ENCODE measurements at places on chromosomes 7 and 10.

DNA sequence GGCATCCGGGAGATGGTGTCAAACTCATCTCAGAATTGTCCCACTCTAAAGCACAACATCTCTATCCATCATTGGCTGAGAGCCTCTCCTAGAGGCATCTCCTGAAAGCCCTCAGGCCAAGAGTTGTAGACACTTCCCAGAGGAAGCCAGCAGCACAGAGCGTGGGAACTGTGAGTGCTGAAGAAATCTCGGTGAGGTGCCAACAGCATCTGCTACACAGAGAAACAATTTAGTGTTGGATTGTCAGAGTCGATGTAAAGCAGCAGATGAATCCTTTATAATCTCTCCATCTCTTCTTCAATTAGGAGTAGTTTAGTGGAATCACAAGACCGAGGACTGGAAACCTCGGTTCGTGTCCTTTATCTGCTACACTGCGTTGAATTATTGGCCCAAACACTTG, 172.2 kb downstream of the C7orf25 start:
- DNase-seq = no peak

- DNase-seq = no peak
These were observed 4.2 kb downstream of the ELN start for GRCh38 chr7:74032191-74032490.

DNA sequence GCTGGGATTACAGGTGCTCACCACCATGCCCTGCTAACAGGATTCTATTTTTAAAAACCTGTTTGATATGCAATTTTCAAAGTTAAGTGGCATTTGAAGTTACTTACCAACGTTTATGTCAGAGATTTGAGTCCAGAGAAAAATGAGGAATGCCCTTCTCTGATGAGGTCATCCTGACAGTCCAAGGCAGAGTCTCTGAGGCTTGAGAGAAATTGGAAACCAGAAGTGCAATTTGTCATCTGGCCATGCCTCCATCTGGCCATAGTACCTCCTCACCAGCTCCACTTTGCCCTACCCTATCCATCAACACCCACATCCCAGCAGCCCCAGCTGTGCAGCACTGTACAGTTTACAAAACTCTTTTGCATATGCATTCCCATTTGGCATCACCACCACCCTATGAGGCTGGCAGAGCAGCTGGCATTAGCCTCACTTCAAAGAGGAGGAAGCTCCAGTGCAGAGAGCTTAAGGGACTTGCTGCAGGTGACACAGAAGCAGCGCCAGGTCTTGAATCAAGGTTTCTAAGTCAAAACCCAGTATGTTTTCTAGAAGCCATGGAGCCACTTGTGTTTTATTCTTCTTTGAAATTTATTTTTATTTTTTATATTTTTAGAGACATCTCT, 54.5 kb upstream of the PDZD8 start:
- DNase-seq = no peak

- no peak for DNase-seq
These were observed 163.1 kb downstream of the AUTS2 start for GRCh38 chr7:69761290-69761922.

GRCh38 chr7:27751888-27752660, 12.1 kb downstream of the TAX1BP1 start:
- DNase-seq = no peak

DNA sequence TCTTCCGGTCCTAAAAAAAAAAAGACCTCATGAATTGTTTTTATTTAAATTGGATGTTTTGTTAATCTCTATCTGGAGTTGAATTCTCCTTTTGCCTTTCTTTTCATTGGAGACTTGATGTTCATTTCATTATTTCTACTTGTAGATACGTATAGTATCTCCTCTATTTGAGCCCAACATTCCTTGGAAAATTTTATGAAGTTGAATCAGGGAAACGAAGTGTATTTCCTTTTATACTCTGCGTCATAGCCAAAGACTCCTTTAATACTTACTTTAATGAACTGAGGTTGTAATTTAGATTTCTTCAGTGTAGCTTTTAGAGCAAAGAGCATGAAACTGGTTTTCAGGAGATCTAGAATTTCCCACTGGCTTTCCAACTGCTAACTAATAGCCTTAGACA, 132.4 kb downstream of the KIAA1217 start:
- no peak for DNase-seq

Data from hematopoietic multipotent progenitor cell treated with erythropoietin and hydrocortisone succinate and interleukin-3 and kit ligand, for 15 days (in vitro differentiated cells).